ENCODE measurements at places on chromosomes 5 and 9.
A peak's percentile ranks its signal among the peaks of the same experiment; 100 is the strongest.

DNA sequence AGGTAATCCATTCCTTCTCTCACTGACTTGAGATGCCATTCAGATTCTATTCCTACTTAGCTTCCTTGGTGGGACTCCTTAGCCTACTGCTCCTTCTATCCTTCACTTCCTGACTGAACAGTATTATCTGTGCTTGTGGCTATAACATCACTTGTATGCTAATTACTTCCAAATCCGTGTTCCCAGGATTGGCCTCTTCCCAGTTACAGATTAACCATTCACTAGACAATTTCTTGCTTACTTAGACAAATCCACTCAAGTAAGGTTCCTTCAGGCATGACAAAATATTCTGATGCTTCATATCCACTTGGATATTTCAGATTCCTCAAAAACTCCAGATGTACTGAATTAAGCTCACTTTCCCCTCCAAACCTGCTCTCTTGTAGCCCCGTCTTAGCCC is 18.3 kb downstream of the LIFR start:
- DNase-seq: no peak

DNA sequence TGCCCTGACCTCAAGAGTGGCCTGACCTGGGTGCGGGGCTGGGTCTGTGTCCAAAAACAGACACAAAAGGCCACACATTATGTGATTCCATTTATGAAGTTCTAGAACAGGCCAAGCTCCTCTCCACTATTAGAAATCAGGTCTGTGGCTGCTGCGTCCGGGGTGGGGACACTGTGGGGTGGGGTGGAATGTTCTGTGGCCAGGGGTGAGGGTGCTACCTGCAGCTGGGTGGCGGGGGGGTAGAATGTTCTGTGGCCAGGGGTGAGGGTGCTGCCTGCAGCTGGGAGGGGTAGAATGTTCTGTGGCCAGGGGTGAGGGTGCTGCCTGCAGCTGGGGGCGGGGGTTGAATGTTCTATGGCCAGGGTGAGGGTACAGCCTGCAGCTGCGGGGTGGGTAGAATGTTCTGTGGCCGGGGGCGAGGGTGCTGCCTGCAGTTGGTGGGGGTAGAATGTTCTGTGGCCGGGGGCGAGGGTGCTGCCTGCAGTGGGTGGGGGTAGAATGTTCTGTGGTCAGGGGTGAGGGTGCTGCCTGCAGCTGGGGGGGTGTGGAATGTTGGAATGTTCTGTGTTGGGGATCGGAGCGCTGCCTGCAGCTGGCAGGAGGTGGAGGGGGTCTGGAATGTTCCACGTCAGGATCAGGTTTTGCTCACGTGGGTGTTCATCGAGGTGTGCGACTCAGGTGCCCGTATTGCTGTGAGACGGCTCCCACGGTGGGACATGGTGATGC is 8.3 kb downstream of the LCN12 start:
- DNase-seq: no peak

DNA sequence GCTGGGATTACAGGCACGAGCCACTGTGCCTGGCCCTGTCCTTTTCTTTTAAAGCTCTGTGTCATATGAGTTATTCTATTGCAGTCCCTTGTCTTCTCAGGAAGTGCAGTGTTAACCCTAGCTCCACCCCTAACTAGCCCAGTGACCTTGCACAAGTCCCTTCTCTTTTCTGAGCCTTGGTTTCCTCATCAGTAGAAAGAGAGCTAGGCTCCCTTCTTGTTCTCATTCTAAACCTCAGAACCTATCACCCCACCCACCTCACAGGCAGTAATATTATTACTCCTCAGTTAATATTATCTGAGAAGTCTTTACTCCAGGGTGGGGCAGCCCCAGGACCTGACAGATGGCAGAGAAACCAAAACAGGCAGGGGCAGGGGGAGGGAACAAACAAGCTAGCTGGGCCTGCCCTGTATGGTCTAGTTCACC is 7.2 kb downstream of the CYFIP2 start:
- no peak for DNase-seq

DNA sequence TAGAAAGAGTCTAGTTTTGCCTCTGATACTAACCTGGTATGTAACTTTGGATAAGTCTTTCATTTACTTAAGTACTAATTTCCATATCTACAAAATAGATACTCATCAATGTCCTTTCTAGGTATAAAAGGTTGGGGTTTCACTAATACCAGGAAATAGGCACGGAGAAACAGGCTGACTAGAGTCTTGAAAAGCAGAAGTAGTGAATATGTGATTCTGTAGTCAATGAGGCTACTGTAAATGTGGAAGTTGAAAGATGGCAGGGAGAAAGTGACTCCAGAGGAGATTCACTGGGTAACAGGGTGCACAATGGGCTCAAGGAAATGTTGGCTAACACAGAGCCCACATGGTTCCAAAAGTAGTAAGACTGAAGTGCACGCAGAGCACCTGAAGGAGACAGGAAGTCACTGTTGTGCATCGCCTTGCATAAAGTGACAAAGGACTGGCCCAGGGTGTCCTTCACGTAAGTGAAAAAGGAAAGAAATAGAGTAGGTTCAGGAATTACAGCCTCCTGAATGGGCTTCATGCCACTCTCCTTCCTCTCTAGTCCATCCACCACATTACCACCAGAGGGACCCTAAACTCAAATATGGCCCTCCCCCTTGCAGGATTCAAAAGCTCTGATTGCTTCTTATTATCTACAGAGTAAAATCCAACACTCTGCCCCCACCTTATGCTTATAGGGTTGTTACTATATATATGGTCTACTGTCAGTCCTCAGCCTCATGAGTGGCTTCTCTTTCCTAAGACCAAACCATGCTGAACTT is 288.0 kb upstream of the SMARCA2 start:
- DNase-seq: peak; percentile 10

- DNase-seq: no peak
Measured at GRCh38 chr9:81682797-81683196, 6.5 kb downstream of the TLE1 start.

- no peak for DNase-seq
Measured at GRCh38 chr9:90189306-90189705, 453.3 kb downstream of the DIRAS2 start.

- DNase-seq: no peak
Measured at GRCh38 chr9:88996921-88997235, 5.6 kb downstream of the S1PR3 start.

DNA sequence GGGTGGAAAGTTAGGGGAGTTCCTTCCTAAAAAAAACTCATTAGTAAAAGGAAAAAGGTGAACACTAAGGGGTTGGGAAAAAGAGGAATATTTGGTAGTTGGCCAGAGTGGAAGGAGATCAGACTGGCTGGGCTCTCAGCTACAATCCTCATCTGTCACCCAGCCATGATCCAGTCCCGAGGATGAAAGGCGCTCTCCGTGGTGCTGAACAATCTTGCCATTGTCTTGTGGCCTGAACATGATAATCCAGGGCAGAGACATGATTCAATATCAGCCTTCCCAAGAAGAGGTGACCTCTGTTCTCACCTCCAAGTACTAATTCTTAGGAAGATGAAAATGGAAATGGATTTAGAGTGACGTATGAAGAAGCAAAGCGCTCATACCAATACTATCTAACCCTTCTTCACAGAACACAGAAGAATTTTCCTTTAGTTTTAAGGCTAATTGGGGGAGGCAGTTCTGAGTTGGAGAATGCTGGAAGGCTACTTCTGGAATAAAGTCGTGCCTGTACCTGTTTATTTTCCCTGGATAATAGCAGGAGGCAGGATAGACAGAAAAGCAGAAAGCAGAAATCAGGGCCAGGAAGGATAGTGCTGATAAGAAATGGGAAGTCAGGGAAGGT is 36.6 kb upstream of the MYORG start:
- DNase-seq: peak; percentile 17

DNA sequence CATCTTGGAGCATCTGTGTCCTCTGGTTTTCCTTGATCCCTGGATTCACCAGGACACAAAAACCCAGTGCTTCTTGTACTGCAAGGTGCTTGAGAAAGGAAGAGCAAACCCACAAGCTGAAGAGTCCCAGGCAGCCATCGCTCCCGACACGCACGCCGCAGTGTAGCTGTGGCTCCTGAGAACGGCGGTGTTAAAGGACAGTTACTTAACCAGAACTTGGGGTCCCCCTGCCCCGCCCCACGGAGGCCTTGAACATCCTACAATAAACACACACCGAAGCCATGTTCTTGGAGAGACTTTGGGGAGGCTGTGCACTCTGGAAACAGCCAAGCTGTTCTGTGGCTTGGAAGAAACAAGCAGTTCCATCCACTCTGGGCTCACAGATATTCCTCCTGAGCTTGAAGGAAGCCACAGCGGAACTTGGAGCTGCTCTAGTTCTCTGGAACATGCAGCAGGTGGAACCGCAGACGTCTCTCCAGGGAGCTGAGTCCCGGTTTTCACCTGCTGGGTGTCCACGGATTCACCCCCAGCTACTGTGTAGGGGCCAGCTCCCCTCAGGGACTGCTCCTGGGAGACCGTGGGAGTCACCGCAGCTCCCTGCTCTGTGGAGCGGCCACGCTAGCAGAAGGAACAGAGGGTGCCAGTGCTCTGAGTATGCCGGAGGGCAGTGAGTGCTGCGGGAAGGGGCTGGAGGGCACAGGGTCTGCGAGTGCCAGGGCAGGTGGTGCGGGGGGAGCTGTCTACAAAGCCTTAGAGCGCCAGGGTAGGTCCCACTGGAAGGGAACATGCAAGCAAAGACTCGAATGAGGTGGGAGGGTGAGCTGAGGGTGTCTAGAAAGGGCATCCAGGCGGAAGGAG is 107.3 kb downstream of the ADAMTS2 start:
- DNase-seq: no peak

DNA sequence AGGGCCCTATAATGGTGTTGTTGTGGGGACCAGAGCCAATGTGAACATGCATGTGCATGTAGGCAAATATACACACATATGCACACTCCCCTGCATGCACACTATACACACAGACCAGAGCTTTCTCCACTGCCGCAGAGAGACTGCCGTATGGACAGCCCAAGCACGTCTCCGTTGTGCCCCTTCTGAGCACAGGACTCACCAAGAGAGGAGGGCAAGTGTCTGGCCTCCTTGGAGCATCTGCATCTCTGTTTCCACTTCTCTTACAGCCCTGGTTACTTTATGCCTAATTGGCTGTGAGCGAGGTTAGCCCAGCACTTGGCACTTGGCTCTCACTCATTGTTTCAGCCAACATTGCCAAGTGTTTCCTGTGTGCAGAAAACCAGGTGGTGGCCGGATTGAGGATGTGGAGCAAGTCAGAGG is 30.4 kb downstream of the CSF2 start:
- no peak for DNase-seq

GRCh38 chr9:136717399-136717798 is 5.0 kb downstream of the DIPK1B start:
- DNase-seq: no peak

DNA sequence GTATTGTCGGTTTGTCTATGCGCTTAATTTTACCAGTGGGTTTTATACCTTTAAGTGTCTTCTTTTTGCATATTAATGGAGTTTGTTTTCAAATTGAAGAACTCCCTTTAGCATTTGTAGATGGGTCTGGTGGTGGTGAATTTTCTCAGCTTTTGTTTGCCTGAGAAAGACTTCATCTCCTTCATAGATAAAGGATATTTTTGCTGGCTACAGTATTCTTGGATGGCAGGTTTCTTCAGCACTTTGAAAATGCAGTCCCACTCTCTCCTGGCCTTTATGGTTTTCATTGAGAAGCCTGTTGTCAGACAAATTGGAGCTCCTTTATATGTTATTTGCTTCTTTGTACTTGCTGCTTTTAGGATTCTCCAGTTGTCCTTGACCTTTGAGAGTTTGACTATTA is 142.1 kb downstream of the RAB3C start:
- DNase-seq: no peak

DNA sequence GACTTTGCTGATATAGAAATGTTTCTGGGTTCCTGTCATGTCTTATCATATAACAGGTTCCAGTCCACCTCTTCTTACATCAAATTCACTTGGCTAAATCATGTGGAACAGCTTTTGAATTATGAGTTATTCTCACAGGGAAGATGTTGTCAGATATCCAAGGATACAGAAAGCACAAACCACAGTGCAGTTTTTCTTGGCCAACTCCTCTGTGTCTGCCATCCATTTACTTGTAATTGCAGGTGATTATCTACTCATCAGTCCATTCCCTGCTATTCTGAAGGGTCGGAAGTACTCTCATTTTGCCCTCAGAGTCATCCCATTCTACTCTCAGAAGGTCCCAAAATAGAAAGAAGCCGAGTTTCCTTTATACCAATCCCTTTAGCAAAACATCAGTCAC is 10.0 kb downstream of the MARCHF11 start:
- no peak for DNase-seq

DNA sequence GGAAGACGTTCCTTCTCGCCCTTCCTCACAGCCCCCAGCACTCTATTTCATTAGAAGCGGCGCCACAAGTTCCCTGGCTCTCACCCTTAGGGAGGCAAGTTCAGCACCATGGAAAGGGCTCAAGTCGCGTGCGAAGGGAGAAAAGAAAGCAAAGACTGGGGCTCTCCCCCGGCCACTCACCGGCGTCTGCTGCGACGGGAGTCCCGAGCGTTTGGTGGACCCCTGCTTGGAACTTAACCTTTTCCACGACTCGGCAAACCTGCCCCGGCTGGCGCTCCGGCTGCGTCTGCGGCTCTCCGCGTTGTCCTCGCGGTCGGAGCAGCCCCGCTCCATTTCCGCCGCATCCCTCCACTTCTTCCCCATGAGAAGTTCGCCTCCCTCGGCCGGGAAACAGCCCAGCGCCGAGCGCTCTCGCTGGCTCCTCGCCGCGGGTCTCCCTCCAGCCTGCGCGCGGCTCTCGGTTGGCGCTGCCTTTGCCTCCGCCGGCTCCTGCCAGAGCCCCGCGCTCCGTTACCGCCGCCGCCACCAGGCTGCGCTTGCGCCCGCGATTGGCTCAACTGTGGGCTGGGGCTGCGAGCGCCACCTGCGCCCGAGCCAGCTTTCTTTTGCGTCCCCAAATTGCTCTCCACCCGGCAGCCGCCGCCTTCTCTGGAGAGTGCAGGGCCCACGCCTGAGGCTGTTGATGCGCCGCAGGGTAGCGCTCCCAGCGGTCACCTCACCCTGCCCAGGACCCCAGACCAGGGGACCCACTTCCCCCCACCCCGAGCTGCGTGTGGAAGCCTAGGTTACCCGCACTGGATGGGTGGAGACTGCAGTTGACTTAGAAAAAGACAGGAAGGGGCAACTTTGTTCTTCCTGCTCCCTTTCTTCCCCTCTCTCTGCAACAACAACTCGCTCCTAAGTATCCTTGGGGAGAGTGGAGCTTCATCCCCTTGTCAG is 321.6 kb downstream of the CEMIP2 start:
- DNase-seq: peak; percentile 67

GRCh38 chr5:103216137-103216536 is 42.4 kb upstream of the MACIR start:
- no peak for DNase-seq

Measured in SW480 (cell line).